ENCODE measurements at places on chromosomes 12 and 14.

- no peak for DNase-seq
These were observed 128.9 kb downstream of the NCOR2 start for GRCh38 chr12:124438437-124439056.

DNA sequence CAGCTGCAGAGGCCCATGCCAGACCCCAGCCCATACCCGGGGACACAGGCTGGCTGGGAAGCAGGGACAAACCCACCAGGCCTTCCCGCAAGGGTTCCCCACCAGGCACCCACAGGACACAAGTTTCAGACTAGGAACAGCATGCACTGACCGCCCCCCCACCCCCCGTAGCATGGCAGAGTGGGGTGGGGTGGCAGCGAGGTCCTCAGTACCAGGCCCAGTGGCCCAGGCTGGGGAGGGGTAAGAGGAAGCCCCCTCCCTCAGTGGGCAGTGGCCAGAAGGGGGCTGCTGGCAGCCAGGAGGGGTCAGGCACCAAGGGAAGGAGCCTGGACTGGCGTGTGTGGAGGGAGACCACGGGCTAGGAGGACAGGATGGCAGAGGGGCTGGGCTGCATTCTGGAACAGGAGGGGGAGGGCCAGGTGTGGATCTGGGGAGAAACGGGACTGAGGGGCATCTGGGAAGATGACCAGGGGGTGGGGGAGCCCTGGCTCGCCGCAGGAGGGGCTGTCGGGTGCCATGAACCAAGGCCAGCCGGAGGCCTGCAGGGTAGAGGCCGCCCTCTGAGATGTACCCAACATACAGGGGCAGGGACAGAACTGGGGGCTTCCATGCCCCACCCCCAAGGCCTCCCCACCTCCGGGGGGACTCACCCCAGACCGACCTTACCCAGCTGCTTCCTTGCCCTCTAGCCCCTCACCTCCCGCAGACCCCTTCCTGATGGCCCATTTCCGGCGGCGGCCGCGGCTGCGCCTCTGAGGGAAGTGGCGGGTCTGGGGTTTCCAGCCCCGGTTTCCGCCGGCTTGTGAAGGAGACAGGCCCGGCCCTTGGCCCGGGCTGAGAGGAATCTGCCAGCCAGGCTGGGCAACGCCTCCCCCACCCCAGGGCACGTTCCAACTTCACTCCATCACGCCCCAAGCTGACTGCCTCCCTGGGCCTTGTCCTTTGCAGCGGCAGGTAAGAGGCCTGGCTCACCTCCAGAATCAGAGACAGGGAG lies 5.6 kb upstream of the JAG2 start:
- no peak for DNase-seq

- no peak for DNase-seq
These were observed 180.3 kb downstream of the RMST start for GRCh38 chr12:97642911-97643310.

- DNase-seq: no peak
These were observed 21.0 kb upstream of the EMP1 start for GRCh38 chr12:13175499-13175898.

DNA sequence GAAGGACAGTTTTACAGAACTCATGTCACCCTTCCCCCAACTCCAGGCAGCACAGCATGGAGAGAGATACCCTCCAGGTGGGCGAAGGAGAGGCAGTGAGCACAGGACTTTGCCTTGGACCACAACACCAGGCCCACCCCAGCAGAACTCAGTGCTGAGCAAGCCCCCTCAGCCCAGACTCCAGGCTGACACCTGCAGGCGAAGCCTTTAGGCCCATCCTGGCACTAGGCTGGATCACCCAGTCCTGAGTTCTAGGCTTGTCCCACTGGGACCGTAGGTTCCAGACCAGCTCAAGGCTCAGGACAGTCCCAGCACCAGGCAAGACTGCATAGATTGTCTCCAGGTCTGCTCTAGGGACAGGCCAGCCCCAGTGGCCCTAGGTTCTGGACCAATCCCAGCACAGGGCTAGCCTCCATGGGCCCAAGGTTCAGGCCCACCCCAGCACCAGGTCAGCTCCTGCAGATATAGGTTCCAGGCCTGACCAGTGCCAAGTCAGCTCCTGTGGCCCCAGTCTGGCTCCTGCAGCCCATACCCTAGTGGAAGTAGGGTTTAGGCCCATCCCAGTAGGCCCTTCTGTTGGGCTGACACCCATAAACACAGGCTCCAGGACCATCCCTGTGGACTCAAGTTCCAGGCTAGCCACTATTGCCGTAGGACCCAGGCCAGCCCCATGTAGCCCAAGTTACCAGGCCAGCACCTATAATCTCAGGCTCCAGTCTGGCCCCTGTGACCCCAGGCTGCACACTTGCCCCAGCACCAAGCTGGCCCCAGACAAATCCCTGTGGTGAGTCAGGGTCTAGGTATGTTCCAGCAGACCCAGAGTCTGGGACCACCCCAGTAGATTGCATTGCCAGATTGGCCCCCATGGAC lies 9.4 kb downstream of the WASHC3 start:
- DNase-seq: no peak

- DNase-seq: no peak
These were observed 32.4 kb downstream of the CLMN start for GRCh38 chr14:95287176-95287754.

- DNase-seq: no peak
These were observed 1.2 kb downstream of the CDKN1B start for GRCh38 chr12:12718381-12718759.

GRCh38 chr12:8989413-8989812 lies at the start of gene KLRG1:
Gene KLRG1 (plus strand): TSS chr12:8989546. CDS start chr12:8989636, 90 bp downstream.
- no peak for DNase-seq

- no peak for DNase-seq
These were observed 86.1 kb upstream of the FZD10 start for GRCh38 chr12:130076126-130076525.

- DNase-seq: no peak
These were observed 4.0 kb downstream of the CHURC1 start for GRCh38 chr14:64918216-64918615.

DNA sequence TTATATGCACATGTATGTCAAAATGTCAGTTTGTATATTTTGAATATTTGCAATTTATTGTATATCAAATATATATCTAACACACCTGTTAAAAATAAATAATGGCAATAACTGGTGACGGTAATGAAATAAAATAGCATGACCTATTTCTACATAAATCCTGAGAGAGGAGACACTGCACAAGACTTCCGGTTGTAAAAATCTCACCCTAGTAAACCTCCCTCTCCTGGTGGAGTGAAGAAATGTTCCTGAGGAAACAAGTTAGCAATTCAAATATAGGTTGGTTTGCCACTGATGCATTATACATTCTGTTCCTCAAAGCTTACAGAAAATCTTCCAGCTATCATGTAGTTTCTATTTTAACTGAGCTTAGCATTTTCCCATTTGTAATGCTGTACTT lies 166.1 kb upstream of the SYT10 start:
- no peak for DNase-seq

DNA sequence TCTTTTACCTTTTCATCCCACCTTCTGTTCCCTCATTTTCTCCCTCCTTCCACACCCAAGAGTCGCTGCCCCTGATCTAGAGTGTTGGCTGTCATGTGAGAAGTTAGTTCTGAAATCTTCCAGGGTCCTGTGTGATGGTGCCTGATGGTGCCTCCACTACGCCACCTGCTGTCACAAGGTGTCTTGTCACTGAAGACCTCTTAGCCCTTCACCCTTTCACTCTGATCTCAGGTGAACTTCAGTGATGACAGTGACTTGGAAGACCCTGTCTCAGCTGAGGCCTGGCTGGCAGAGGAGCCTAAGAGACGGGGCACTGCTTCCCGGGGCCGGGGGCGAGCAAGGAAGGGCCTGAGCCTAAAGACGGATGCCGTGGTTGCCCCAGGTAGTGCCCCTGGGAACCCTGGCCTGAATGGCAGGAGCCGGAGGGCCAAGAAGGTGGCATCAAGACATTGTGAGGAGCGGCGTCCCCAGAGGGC lies 7.6 kb upstream of the PFDN5 start:
- peak; percentile 83 for DNase-seq

- DNase-seq: no peak
These were observed 3.8 kb downstream of the DHRS2 start for GRCh38 chr14:23639891-23640523.

DNA sequence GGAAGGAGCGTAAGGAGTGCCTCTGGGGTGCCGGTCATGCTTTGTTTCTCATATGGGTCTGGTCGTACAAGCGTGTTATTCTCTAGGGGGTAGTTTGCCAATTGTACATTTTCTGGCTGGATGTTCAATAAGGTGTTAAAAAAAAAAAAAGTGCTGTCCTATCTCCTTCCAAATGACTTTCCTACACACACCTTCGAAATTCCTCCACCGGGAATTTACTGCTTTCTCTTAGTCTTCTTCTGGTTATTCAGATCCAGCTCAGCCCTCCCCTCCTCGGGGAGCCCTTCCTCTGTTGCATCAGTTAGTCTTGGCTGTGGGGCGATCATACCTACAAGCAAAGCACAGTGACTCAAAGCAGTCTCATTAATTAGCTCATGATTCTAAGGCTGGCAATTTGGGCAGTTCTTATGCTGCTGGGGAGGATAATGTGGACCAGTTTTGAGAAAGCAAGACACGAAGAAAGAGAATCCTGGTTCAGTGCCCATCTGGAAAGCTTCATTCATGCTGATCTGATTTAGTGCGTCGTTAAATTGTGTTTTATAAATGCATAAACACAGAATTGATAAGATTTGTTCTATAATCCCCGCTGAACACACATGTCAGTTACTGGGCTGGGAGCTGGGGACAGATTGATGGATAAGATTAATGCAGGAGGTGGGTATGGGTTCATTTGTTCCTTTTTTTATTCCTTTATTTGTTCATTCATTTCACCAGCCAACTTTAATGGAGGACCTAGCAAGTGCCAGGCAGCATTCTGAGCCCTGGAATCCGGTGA lies 9.2 kb upstream of the CLMN start:
- no peak for DNase-seq

DNA sequence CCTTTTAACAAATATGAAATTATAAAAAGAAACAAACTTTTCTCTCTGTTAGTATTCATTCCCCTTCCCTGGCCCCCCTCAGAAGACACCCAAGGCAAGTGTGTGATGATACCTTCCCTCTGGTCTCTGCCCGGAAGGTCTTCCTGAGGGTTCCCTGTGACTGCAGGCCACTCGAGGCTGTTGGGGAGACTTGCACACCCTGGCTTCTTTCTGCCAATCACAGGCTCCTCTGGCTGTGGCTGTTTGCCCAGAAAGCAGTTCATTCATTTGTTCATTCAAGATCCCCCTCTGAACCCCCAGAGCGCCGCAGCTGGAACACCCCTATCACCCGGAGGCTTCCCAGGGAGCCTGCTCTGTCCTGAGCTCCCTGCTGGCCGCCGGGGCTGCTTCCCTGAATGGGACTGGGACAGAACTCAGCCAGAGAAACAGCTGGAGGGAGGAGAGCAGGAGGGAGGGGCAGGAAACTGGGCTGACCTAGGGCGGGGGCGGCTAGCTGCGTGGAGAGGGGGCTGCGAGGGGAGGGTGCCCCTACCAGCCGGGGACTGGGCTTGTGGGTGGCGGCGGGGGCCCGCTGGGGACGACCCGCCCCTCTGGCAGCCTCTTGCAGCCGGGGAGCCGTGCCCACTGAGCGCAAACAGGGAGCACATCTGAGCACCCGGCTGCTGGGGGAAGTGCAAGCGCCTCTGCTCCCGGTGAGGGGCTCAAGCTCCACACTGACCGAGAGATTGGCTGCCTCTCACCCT lies at the start of gene CMKLR1:
CMKLR1 (minus strand) TSS at position 397 of the 743 bp plus-strand sequence. CDS start 45,720 bp downstream, outside the sequence.
- DNase-seq: peak; percentile 43

DNA sequence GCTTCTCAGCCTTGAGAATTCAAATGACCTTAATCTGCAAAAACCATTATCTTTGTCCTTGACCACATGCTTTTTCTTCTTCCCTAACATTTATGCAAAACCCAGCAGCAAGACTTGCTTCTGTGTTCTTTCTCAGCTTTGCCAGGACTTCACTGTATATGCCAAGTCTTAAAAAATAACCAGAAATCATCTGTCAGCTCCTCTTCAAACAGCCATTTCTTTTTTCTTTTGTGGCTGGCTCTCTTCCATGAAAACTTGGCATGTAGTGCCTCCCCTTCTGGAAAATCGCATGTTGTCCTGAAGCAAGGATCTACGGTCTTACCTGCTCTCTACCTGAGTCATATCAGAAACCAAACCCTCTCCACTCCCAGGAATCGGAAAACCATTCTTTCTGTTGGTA lies 364.9 kb downstream of the RPS29 start:
- no peak for DNase-seq

GRCh38 chr12:121223292-121224285 lies 13.7 kb downstream of the P2RX4 start:
- DNase-seq: peak; percentile 51

DNA sequence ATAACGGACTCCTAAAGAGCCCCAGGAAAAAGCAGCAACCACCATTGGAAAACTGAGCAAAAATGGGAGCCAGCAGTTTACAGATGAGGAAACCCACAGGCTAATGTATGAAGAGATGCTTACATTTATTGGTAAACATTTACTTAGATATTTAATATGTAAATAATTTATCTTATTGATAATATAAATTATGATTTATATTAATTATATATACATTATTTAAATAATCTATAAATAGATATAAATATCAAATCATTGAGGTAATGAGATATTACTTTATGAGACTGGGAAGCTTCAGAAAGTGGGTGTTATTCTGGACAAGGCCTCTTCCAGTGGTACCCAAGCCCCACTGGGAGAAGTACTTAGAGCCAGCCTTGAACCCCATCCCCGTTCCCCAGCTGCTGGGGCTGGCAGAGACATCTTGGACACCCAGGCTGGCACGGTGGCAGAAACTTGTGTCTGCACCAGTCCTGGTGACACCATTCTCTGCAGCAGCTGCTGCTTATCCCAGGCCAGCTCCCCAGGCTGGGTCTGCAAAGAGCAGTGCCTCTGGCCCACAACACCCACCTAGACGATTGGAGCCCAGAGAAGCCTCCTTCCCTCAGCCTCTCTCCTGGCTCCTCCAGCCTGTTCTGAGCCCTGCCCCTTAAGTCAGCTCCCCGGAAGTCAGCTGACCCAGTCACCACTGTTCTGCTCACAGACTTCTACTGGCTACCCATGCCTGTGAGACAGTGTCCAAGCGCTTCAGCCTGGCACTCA lies 25.9 kb downstream of the ISCA2 start:
- no peak for DNase-seq

DNA sequence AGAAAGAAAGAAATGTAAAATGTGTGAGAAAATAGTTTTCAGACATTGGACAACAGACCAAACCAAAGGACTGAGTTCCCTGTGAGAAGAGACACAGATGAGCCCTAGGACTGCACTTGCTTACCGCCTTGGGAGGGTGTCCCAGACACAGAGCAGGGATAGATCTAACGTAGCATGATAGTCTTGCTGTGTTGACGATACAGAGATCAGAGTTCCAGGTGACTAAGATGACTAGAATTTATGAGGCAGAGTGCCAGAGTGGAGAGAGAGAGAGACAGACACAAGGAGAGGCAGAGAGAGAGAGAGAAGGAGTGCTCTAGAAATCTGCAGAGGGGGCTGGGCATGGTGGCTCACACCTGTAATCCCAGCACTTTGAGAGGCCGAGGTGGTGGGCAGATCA lies 148.2 kb upstream of the LMNTD1 start:
- no peak for DNase-seq

DNA sequence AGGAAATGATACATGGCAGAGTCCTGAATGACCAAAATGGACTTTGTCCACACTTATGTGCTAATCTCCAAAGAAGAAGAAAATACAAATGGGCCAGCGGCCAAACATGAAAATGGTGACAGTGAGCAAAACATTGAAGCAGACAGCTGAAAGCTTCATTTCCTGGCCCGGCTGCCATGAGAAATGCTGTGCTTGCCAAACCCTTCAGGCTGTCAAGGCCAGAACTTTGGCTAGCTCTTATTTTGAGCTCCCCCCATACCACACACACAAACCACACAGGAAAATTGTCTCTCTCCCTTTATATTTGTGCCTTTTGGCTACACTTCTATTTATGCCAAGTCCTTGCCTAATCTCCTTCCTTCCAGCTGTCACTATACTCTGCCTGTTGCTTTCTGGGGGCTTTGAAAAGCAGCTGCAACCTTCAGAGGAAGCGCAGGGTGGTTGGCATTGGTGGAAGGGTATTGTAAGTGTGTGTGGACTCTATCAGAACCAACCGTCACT lies 323.8 kb downstream of the RAD51B start:
- DNase-seq: no peak
